ENCODE measurements at places on chromosomes 2 and 18. TPM values are rescaled to one million over a fixed set of nuclear protein-coding genes. Genes with fewer than 3 reads are reported as not detected.

GRCh38 chr18:79823120-79823519 is 25.4 kb downstream of the KCNG2 start:
- DNase-seq = no peak
- no peaks in the 10 kb centered on the region for H3K36me3 ChIP-seq
- H3K27ac ChIP-seq = no peak overlapping the region
- peaks cover 20% of the 10 kb centered on the region for H3K27me3 ChIP-seq
- H3K4me3 ChIP-seq = no peak overlapping the region

DNA sequence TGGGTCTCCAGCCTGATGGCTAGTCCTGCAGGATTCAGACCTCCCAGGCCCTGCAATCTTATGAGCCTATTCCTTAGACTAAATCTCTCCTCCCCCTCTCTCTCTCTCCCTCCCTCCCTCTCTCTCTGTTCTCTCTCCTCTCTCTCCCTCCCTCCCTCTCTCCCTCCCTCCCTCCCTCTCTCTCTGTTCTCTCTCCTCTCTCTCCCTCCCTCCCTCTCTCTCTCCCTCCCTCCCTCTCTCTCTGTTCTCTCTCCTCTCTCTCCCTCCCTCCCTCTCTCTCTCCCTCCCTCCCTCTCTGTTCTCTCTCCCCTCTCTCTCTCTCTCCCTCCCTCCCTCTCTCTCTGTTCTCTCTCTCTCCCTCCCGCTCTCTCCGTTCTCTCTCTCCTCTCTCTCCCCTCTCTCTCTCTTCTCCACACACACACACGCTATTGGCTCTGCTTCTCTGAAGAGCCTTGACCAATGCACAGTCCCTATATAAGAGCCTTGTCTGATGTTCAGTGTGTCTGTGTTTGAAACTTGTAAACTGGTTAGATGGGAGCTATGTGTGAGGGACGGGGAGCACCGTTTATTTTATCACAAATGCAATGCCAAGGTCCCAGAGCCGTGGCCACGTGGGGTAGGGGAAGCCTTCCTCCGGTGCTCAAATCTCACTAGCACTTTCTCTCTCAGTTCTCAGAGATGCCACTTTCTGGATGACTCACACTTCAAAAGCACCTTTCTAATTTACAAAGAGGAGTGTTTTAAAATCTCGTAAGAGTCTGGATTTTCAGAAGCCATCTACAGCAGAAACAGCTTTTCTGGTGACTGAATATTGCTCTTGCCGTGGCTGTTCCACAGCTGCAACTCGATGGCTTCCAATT is 9.4 kb upstream of the PRLH start:
- no peak overlapping the region for H3K27ac ChIP-seq

- H3K4me1 ChIP-seq = peaks cover 9% of the 10 kb centered on the region
- no peaks in the 10 kb centered on the region for H3K36me3 ChIP-seq
- no peaks in the 10 kb centered on the region for H3K27me3 ChIP-seq
- DNase-seq = no peak
- H3K4me3 ChIP-seq = peak overlapping the region; percentile 66
Observed at GRCh38 chr2:27095745-27096651, 9.4 kb downstream of the KHK start.

- no peaks in the 10 kb centered on the region for H3K4me1 ChIP-seq
- no peaks in the 10 kb centered on the region for H3K36me3 ChIP-seq
- H3K4me3 ChIP-seq = no peak overlapping the region
- H3K27ac ChIP-seq = no peak overlapping the region
Observed at GRCh38 chr2:124626993-124627392, 601.9 kb downstream of the CNTNAP5 start.

DNA sequence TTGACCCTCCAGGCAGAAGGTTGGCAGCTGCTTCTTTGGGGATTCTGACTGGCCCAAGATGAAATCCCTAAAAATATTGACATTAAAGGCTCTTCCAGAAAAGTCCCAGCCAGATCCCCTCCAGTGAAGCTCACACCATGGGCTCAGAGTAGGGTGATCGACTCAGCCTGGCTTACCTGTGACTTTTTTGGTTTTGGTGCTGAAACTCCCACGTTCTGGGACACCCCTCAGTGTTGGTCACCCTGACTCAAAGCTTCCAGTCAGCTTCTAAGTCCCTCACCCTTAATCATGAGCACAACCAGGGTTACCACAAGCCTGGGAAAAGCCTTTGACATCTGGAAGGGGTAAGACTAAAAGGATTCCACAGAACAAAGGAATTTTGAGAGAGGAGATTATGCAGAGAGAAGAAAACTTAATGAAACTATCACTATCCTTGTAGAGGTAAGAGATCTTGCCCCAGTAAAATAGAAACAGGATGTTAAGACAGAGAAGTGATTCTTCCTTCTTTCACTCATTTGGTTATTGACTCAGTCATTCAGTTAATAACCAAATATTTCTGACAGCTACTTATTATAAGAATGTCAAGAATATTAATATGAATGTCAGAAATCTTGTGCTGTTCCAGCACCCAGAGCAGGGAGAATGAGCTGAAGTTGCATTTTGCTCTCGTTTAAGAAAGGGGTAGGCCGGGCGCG is 66.8 kb upstream of the SEC11C start:
- H3K4me1 ChIP-seq = peaks cover 7% of the 10 kb centered on the region
- DNase-seq = no peak
- H3K27me3 ChIP-seq = peaks cover 2% of the 10 kb centered on the region
- no peak overlapping the region for H3K4me3 ChIP-seq
- peaks cover 1% of the 10 kb centered on the region for H3K36me3 ChIP-seq

The KYNU gene
- not detected for total RNA-seq

Data from chondrocyte (in vitro differentiated cells).